ENCODE measurements at places on chromosomes 4 and X.
A peak's percentile ranks its signal among the peaks of the same experiment; 100 is the strongest.

DNA sequence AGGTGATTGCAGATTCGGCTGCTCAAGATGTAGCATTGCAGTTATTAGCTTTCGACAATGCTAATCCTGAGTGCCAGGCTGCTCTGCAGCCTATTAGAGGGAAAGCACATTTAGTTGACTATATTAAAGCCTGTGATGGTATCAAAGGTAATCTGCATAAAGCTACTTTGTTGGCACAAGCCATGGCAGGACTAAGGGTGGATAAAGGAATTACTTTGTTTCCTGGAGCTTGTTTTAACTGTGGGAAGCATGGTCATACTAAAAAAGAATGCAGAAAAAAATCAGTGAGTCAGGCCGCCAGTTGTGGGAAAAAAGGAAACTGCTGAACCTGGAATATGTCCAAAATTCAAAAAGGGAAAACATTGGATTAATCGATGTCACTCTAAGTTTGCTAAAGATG is 154.9 kb upstream of the TECRL start:
- no peak for DNase-seq

DNA sequence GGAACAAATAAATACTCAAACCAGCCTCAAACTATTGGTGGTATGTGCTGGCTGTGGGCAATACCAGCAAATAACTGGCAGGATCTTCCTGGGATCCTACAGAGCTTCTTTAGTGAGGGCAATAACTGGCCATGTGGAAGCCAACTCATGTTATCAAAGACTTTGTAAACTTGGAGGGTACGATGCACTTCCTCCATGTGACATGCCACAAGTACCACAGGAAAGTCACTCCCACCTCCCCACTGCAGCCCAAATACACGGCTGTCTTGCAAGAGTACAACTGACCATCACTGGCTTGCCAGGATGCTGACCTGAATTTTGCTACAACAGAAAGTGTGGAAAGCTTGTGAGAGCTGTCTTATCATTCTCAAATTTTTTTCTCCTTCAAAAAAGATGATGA is 93.3 kb upstream of the MAML3 start:
- no peak for DNase-seq

- DNase-seq = no peak
Measured at GRCh38 chr4:25440478-25441030, 63.5 kb downstream of the ANAPC4 start.

DNA sequence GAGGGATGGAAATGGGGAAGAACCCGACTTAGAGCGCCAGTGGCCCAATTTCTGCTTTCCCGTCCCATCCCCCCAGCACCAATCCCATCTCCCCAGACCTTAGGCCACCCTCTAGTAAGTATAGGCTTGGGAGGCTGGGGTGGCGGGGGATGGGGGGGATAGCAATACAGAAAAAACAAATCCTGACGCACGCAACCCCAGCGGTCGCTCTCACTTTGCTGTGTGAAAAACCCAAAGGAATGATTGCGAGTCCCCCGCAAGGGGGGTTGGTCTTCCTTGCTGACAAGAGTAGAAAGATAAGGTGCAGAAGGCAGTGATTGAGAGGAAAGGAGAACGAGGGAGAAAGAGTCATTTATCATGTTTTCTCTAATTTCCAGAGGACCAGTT is 863 bp downstream of the CPE start:
- no peak for DNase-seq

- DNase-seq = peak; percentile 48
Measured at GRCh38 chrX:12791257-12792228, at the start of gene PRPS2. Gene PRPS2, plus strand, starts transcription at chrX:12791412. Its CDS starts 86 bp downstream, at chrX:12791498.

DNA sequence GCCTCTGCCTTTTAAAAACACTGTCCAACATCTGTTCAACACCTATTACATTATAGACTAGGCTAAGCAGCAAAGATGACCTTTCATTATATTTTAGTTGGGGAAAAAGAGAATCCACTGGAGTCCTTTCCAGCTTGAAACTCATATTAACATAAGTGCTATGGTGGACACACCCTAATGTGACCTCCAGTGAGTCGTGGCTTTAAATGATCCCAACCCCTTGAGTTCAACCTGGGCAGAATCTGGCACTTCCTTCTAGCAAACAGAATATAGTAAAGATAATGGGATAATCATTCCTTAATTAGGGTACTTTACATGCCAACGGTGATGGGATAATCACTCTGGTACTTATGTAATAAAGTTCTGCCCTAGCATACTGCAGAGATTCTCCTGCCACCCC is 162.6 kb downstream of the MAB21L2 start:
- no peak for DNase-seq
